WTC11 (cell line): ENCODE measurements at places on chromosomes 6 and 20. TPM values are rescaled to one million over a fixed set of nuclear protein-coding genes. Genes with fewer than 3 reads are reported as not detected.
A peak's percentile ranks its signal among the peaks of the same experiment; 100 is the strongest.

The MLN gene
- total RNA-seq: not detected in 3 replicates

DNA sequence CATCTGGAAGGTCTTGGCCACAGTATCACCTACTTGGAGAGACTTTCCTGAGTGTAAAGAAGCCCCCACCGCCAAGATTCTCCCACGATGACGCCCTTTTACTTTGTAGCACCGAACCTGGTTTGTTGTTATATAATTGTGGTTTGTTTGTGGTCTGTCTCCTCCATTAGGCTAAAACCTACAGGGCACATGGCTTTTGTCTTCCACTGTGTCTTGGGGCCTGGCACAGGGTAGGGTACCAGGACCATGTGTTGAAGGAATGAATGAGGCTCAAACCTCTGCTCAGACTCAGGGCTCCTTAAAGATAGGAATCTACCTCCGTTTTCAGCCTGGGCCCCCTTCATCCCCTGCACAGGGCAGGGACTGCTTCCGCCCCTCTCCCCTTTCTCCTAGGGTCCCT, 59.4 kb upstream of the CCDC167 start:
- DNase-seq: no peak

The KHDC1 gene
- 7.3 to 8.9 TPM (median 7.7 TPM) in 3 replicates for total RNA-seq

GRCh38 chr6:84752118-84752850, 12.1 kb downstream of the TBX18 start:
- no peak for DNase-seq

GRCh38 chr6:85459224-85459901, 9.5 kb downstream of the NT5E start:
- no peak for DNase-seq

DNA sequence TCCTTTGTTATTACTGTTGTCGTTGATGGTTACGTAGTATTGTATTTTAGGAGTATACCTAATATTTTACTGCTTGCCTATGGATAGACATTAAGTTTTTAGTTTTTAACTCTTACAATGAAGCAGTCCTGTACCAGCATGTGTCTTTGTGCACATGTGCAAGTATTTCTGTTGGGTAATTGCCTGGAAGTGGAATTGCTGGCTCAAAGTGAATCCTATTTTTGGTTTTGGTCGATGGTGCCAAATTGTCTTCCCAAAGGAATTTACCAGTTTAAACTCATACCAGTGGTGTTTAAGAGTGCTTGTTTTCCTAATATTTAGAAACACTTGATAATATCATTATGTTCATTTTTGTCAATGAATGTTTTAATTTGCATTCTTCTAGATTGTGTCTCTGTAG, 75.5 kb downstream of the ANKS1A start:
- DNase-seq: no peak

The ZBTB9 gene
- total RNA-seq: 19.4 to 21.2 TPM (median 20.8 TPM) in 3 replicates

- no peak for DNase-seq
Measured at GRCh38 chr6:31968791-31969711, 2.9 kb downstream of the DXO start.

The TTLL9 gene
- 0.39 TPM in 1 of 3 replicates, not detected in the others for total RNA-seq

DNA sequence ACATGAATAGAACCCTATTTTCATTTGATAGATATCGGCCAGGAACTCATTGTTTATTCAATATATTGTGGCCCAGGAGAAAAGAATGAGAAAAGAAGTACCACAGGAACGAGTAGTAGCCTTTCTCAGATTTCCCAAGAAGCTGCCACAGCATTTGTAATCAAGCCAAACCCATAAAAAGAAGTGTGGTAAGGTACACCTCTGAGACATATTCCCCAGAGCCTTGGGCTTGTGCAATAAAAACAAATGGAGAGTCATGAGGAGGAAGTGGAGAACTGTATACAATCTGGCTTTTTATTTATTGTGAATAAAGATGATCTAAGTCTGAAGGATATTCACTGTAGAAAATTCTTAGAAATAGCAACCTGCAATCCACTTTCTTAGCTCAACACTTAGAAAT, 36.7 kb downstream of the KIF6 start:
- DNase-seq: no peak

DNA sequence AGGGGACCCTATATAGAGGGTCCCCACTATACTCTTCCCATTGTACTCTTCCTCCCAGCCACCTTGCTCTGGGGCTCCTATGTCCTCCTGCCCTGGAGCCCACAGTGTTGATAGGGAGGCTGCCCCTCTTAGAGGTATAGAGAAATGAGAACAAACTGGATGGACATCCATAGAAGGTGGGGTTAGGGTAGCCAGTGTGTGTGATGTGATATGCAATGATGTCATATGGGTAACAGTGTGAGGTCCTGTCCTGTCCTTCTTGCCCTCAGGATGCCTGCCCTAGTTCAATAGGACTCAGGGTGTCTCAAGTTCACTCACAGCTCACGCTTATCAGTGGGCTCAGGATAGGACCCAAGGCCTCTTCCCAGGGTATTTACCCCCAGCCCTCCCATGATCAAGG, 435 bp downstream of the PTCRA start:
- DNase-seq: no peak

DNA sequence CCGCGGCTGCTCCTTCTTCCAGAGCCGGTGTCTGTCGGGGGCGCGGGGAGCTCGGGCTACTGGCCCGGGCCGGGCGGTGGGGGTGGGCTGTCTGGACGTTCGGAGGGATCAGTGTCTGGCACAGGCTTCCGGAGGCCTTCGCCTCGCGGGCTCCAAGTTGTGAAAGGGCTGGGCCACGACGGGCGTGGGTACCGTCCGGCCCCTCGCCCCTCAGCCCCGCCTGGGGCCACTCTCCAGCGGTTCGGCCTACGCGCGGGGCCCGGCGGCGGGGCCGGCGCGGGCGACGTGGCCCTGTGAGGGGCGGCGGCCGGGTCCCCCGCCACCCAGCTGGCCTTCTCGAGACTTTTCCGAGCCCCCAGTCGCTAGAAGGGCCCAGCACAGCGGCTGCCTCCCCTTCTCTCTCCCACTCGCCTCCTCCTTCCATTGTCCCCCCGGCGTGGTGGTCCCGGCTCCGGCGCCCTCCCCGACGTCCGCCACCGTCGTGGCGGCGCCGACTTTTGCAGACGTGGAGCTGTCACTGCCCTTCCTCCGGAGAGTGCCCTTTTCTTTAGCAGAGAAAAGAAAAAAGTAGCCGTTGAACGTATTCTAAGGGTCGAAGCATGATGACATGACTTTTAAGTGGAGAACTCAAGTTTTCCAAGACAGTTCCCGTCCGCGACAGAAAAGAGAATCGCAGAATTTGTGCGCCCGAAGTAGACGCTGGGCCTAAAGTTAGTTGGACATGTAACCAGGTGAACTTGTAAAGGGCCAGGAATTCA, 571 bp downstream of the ITCH start:
- DNase-seq: peak; percentile 23

- no peak for DNase-seq
Measured at GRCh38 chr6:16925461-16925860, 164.2 kb upstream of the ATXN1 start.

DNA sequence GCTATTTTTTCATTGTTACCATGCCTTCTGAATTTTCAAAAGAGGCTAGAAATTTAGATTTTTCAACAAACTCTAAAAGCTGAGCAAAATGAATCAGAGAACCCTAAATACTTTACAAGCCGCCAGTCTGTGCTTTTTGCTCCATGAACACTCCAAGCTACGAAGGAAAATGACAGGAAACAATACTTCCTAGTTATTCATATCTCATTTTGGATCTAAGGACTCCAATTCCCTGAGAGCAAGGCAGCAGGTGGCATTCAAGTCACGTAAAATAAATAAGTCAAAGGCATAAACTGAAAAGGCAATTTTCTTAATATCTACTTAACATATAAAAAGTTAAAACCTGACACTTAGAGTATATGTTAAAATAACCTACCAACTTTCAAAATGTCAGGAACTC, 50.6 kb downstream of the PDSS2 start:
- no peak for DNase-seq

DNA sequence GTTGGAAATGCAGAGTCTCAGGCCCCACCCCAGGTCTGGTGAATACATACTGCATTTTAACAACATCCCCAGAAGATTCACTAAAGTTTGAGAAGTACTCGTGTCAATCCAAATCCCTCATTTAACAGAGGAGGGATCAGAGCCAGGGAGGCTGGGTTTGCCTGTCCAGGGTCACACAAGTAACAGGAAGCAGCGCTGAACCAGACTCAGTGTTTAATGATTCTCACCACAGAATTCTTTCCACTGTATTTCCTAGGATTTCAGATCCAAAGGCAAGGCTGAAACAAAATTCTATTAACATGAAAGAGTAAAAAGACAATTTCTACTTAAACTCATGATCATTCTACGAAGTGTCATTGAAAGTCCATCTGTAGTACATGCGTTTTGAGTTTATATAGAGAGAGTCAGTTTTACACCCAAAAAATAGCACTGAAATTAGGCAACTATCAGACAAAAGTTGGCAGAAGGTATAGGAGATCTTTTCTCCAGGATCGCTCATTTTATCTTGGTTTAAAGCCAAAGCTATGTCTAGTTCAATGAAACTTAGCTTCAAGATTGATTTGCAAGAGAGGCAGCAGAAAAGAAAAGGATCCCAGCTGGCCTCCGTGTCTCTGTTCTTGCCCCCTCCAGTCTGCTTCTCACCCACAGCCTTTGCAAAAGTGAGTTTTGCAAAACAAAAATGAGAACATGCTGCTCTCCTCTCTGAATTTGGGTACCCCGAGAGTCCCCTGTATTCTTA, 6.0 kb upstream of the AGPAT4 start:
- DNase-seq: no peak

DNA sequence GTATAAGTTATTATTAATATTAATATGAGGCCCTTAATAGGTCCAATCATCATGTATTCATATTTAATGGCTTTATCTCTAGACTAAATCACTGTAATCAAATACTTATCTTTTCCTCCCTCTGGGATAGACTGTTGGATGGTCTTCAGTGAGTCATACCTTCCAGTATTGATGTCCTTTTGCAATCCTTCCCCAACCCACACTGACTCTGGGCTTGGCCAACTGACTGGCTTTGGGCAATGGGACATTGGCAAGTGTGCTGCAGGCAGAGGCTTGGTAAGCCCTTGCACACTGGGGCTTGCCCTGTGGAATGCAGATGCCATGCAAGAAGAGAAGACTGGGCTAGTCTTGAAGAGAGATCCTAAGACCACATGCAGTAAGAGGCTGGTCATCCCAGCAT, 136.6 kb downstream of the CCDC170 start:
- no peak for DNase-seq

DNA sequence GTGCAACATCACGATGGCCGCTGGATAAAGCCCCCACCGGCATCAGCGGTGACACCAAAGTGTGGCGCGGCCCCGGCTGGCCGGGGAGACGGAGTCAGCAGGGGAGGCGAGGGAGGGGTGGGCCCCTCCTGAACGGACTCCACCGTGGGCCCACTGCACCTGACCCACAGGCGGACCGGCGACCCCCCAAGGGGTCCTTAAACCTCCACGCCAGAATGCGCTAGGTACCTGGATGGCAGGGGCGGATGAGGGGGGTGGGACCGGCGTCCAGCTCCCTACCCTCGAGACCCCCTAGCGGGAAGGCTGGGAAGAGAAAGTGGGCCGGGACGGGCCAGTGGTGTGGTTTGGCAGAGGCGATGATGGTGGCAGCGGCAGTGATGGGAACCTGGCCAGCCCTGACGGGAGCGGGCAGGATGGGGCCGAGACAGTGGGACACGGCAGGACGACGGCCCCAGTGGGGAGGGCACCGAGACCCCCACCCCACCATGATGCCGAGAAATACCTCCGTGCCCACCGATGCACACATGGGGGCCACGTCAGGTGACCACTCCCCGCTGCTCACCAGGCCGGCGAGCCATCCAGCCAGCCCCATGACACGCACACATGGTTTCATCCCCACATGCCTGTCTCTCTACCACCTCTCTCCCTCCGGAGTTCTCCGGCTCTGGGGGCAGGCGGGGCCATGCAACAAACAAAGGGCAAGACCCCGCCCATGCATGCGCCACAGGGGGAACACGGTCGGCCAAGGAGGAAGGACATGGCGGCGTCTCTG, 771.9 kb upstream of the DEFB115 start:
- DNase-seq: no peak

The SIRPD gene
- not detected in 3 replicates for total RNA-seq

The GNAS-AS1 gene
- total RNA-seq: 12.2 to 13.4 TPM (median 12.8 TPM) in 3 replicates

DNA sequence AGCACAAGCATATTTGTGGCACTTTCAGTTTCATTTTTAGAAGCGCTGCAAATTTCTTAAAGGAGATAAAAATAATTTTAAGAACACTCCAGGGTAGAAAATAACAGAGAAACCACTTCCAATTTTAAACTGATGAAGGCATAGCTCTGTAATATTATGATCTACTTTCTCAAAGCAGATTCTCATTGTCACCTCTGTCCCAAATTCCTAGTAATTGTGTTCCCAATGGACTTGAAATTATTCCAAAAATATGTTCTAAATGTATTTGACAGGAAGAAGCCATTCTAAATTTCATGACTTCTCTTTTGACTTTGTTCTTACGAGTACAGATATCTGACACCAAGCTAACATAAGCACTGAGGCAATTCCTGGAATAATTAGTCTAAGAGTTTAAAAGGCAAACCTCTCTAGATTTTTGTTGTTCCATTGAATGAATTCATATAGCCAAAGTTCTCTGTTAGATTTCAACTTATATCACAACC, 140.2 kb upstream of the CARMIL1 start:
- DNase-seq: no peak

- DNase-seq: no peak
Measured at GRCh38 chr6:2478200-2478599, 232.8 kb upstream of the GMDS start.

- DNase-seq: no peak
Measured at GRCh38 chr6:24949020-24949569, 13.3 kb upstream of the RIPOR2 start.

DNA sequence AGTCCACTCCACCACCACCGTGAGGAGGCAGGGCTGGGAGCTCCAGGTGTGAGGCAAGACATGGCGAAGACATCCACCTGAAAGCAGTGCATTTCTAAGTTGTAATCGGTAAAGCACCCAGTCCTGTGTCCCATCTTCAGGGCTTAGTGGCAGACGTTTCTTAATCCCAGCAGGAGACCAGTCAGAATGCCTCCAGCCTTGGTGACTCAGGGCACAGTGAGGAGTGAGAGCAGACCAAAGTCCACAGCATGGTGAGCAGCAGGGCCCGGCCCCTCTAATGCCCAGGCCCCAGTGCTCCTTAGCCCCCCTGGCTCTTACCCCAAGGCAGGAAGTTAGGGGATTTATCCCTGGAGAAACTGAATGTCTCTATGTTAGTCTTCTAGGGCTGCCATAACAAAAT, 183.9 kb downstream of the SYNDIG1 start:
- DNase-seq: no peak

The TRAPPC3L gene
- not detected in 3 replicates for total RNA-seq

The OPRL1 gene
- 1.7 to 2.2 TPM (median 2.0 TPM) in 3 replicates for total RNA-seq

GRCh38 chr6:44431118-44431725, 43.7 kb downstream of the CDC5L start:
- DNase-seq: peak; percentile 27

- DNase-seq: no peak
Measured at GRCh38 chr6:109872968-109873545, 105.1 kb upstream of the GPR6 start.

DNA sequence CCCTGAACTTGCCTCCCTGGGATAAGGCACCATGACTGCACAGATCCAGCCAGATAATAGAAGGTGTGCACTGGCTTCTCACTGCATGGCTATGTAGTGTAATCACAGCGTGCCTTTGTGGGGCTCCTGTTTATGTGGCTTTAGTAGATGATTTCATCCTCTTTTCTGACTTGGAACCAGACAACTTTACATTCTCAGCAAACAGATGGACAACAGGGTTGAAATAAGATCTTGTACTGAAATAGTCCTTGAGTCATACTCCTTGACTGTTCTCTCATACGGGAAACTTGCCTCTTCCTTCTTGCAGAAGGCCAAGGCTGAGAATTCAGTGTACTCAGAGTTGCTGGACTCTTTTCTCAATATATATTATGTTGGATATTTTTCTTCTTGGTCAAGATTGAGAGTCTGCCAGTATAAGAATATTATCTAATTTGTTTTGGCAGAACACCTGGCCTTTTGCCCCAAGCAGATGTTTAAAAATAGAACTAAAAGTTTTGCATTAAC, 25.0 kb upstream of the RNF144B start:
- DNase-seq: no peak
